ENCODE measurements at places on chromosomes 7 and 10.

DNA sequence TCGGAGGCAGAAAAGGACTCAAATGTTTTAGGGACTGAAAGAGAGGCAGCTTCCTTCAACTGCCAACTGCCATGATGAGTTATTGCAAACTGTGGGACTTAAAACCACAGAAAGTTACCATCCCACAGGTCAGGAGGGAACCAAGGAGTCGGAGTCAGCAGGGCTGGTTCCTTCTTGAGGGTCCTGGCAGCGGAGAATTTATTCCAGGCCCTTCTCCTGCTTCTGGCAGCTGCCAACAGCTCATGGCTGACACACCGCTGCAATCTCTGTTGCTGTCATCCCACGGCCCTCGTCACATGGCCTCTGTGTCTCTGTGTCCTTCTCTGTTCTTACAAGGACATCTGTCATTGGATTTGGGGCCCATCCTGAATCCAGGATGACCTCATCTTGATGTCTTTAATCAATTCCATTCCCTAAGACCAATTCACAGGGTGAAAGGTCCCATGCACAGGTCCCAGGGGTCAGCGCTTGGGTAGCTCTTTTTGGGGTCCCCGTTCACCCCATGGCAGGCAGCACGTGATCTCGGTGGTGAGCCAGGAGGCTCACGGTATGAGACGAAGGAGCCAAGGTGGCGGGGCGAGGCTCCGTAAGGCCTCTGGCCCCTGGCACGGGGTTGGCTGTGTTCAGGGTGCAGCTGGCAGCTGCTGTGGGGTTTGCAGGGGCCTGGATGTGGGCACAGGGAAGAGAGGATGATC lies 27.4 kb upstream of the PSMG3 start:
- no peak for DNase-seq

DNA sequence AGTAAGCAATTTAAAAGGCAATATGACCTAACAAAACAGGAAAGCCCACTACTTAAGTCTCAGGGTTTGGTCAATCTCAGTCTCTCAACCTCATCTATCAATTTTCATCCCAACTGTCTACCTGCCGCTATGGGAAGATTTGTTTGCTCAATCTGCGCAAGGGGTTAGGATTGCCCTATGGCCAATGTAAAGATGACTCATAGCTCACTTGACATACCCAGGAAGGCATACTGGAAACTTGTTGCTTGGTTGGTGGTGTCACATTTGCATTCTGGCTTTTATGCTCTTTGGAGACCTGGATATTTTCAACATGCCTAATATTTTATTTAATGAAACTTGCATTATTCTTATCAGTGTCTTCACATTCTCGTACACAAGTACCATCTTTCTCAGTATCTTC lies 78.1 kb upstream of the TMEM196 start:
- DNase-seq: no peak

DNA sequence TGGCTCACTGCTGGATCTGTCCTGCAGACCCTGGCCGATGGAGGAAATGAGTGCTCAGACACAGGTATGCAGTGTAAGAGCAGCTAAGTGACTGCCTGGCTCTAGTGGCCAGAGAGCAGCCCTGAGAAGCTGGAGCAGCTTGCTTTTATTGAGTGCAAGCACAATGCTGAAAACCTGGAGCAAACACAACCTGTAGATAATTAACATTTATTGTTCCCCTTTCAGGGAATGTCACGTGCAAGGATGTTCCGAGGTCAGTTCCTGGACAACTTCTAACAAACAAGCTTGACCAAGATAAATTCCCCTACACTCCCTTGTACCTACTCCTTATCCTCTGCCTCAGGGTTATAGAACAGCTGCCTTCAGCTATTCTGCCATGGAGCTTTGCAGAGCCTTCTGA lies 31.3 kb downstream of the DDC start:
- no peak for DNase-seq

DNA sequence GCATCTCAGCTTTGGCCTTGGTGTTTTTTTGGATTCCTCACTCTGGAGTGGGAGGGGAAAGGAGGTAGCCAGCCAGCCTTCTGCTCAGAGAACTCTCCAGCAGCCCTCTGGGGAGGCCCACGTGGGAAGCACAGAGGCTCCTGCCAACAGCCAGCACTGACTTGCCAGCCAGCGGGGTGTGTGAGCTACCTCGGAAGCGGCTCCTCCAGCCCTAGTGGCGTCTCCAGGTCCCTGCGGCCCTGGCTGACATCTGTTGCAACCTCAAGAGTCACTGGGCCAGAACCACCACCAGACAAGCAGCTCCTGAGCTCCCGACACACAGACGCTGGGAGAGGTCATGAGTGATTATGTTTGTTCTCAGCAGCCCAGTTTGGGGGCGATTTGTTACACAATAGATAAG lies 180.2 kb upstream of the FZD8 start:
- DNase-seq: no peak

DNA sequence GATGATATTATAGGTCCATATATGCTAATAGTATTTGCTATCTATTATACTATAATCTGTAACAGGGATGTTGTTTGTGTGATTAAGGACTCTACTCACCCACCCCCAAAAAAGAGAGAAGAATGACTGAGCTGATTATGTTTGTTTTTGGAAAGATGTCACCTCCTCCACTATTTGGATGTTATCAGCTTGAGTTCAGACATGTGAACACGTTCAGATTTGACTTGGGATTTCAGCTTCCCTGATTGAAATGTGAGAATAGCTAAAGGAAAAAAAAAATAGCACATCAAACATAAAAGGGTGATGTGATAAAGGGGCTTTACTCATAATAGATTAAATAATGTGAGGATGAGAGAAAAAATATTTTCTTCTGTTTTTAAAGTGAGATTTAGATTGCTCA lies 81.2 kb downstream of the VTI1A start:
- DNase-seq: no peak

DNA sequence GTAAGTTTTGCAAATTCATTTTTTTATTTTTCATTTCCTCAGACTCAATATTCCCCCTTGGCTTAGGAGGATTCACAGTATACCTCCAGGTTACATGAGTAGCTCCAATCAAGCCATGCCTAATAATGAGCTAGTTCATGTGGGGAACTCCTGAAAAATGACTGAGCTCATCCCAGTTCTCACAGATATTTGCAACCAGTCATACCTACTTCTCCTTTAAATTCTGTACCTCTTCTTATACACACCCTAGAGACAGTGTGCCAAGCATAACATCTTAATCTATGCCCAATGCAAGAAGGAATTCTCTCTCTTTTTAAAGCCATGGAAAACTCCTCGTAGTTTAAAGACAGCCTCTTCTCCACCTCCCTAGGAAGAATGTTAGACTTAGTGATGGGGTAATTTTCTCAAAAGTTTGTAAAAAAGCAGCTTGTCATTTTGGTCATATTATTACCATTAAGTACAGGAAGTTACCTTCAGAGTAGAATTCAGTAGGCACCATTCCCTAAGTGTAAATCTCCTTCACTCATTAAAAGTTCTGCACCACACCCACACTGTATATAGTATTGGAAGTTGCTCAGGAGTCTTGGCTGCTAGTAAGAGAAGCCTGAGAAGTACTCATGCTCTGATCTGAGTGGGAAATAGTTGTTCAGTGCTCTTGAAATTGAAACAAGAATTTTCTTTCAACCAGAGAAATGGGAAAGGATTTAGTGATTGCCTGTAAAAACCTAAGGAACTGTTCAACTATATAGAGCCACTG lies 72.7 kb downstream of the PTPRZ1 start:
- DNase-seq: no peak

- no peak for DNase-seq
These were observed 44.1 kb downstream of the ZNF503 start for GRCh38 chr10:75357500-75357899.

GRCh38 chr10:129111922-129112321 lies 355.1 kb upstream of the MGMT start:
- DNase-seq: no peak

DNA sequence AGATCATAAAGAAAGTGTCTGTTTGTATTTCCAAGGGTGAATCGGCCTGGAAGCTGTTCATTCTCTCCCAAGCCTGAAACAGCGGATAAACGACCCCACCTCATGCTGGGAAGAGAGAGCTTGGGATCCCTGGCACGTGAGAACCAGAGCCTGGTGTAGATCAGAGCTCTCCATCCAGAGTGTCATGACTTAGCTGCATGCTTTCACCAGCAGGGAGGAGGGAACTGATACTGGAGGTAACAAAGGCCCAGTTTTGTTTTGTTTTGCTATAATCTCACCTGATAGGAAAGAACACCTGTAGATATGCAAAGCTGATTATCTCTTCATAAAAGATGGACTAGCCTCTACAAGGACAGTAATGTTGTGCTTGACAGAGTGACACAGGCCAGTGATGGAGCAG lies 236.6 kb downstream of the POM121L12 start:
- no peak for DNase-seq

- no peak for DNase-seq
These were observed 151.0 kb upstream of the CHST15 start for GRCh38 chr10:124244256-124244877.

GRCh38 chr7:96045919-96046318 lies 273.6 kb downstream of the DYNC1I1 start:
- no peak for DNase-seq

- peak; percentile 54 for DNase-seq
These were observed 472.0 kb downstream of the KCNMA1 start for GRCh38 chr10:77165445-77166208.

GRCh38 chr10:104049504-104050250 lies 36.0 kb downstream of the COL17A1 start:
- peak; percentile 6 for DNase-seq

GRCh38 chr7:125193263-125193662 lies 263.6 kb upstream of the POT1 start:
- DNase-seq: no peak

DNA sequence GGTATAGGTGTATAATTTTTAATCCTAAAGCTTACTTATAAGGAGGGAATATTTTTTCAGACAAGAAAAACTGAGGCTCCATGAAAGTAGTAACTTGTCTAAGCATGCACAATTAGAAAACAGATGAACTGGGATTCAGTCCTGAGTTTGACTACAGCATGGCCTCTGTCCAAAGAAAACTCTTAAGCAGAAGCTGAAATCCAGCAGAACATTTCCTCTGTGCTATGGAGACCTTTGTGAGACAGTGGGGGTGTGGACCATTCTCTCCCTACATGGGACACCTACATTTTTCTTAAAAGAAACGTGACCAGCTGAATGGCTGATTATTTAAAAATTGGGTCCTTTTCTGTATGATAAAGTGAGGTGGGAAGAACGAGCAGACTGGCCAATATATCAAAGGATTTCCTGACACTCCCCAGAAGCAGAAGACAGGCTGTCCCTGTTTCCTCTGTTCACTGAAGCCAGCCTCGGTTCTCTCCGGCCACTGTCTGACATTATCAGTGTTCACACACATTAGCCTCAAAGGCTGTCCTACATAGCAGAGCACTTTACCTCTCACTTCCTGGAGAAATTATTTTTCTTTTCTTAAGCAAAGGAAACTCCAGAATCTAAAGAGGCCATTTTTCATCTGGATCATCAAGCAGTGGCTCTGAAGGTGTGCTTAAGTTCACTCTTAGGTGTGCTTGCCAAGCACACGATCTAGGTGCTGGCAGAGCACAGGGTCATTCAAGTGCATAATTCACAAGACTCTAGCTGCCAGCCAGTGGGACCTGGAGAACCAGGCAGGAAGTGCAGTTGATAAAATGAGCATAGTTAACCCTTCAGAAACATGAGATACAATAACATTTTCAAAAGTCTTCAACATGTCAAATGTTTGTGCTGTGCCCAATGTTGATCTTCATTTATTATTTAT lies 40.4 kb upstream of the KIAA1217 start:
- DNase-seq: no peak

GRCh38 chr7:23230641-23231101 lies 15.9 kb upstream of the GPNMB start:
- no peak for DNase-seq

DNA sequence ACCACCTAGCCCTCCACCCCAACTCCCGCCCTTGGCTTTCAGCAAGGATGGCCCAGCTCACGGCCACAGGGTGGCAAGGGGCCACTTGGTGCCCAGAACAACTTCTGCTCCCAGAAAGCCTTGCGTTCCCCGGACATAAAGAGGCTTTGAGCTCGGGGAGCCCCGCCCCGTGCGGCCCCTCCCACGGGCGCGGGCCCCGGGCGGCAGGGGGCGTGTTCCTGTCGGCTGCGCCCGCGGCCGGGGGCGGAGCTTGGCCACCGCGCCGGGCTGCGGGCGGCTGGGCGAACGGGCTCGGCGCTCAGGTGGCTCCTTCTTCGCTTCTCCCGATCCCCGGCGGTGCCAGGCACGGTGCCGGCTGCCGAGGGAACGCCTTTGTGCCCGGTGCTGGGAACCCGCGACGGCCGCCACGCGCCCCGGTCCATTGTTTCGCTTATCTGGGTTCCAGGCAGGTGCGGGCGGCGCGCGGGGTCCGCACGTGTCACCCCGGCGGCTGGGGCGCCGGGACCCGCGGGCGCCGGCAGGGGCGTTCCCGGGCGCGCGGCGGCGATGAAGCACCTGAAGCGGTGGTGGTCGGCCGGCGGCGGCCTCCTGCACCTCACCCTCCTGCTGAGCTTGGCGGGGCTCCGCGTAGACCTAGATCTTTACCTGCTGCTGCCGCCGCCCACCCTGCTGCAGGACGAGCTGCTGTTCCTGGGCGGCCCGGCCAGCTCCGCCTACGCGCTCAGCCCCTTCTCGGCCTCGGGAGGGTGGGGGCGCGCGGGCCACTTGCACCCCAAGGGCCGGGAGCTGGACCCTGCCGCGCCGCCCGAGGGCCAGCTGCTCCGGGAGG lies at the start of gene NFE2L3:
TSS of gene NFE2L3 (plus strand) at position 246 of the 829 bp plus-strand sequence. CDS start at position 547, 301 bp downstream.
- peak; percentile 89 for DNase-seq

DNA sequence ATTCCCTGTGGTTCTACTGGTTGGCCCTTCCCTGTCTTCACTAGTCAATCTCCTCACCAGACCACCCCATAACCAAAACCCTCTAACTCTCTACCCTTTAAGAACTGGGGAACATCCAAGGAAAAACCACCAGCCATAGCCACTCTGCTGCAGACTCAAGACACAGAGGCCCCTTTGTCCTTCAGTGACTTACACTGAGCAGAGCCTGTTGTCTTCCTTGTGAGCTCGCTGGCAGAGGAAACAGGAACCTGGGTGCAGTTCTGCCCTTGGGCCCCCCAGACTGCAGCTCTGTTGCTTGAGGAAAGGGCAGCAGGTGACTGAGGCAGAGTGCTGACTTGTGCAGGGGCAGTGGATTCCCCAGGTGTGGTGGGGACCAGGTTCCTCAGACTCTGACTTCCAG lies 30.6 kb downstream of the ZC3HAV1 start:
- DNase-seq: no peak

DNA sequence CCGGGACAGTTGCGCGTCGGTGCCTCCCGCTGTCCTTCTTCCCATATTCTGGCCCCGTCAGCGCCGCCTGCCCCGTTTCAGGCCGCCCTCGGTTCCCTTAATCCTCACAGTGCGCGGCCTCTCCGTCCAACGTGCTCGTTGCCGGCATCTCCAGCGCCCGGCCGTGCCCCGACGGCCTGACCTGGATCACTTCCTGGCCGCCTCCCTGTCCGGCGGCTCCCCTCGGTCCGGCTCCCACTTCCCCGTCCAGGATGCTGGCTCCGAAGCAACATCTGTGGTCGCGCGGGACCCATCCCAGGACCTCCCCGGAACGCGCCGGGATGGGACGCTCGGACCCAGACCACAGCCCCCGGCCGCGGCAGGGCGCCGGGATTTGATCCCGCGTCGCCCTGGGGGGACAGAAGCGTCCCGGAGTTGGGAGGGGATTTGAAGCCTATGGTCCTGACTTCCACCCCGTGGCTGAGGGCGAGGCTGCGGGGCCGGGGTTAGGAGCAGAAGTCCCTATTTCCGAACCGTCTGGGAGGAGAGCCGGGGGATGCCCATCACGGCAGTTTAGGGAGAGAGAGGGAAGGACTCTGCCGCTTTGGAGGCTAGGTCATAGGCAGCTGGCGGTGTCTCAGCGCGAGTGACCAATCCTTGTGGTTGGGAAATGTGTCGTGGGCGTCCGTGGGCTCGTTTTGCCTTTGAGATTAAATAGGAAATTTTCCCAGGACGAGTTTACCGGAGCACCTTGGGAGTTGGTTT lies 53.8 kb downstream of the KCTD7 start:
- DNase-seq: peak; percentile 14
